ENCODE measurements at places on chromosomes 4 and X.

GRCh38 chr4:32684160-32684559 lies 1964.0 kb downstream of the PCDH7 start:
- DNase-seq: no peak

DNA sequence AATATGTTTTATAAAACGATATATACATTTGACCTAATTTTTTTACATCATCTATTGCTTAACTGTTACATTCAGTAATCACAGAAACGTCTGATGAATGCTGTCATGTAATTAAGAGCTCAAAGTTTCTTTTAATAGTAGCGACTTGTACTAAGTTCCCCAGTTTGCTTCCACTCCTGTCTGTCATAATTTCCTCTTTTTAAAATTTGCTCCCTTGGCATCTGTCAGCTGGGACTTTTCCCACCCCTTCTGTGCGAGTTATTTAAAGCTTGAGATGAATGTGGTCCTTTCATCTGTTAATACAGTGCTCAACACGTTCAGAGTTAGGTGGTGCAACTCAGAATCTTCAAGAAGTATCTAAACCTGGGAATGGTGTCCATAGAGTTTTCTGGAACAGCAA lies 1.2 kb downstream of the RAP1GDS1 start:
- no peak for DNase-seq

GRCh38 chr4:93199492-93199891 lies 629.1 kb upstream of the ATOH1 start:
- DNase-seq: no peak

- no peak for DNase-seq
Observed at GRCh38 chr4:119005928-119006460, 117.3 kb downstream of the SYNPO2 start.

DNA sequence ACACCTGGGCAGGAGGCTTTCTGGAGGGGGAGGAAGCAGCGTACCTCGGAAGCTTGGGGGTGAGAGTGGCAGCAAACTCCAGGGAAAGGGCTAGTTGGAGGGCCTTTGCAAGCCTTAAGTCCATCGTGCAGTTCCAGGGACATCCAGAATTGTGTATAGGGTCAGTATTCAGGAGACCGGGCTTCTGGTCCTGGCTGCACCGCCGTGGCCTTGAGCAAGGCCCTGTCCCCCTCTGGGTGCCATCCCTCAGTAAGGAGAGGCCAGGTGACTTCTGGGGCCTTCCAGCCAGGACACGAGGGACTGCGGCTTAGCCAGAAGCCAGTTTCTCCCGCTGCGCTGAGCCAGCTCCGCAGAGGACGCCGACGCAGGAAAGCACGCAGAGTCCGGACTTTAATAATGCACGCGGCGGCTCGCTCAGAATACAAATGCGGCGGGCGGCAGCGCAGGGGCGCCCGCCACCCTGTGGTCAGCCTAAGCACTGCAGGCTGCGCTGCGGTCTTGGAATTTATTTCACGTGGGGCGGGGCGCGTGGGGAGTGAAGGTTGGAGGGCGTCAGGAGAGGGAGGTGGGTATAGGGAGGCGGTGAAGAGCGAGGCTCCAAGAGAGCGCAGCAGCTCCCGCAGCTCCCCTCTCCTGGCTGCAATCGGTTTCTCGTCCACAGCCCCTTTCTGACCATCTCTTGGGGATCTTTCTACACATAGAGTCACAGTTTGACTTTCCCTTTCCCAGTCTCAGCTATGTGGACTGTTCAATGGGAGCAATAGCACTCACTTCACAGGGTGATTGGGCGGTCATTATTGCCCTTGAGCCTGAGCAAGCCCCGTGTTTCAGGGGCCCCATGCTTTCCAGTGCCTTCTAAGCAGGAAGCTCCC lies 94.1 kb upstream of the GPR50 start:
- peak; percentile 4 for DNase-seq

DNA sequence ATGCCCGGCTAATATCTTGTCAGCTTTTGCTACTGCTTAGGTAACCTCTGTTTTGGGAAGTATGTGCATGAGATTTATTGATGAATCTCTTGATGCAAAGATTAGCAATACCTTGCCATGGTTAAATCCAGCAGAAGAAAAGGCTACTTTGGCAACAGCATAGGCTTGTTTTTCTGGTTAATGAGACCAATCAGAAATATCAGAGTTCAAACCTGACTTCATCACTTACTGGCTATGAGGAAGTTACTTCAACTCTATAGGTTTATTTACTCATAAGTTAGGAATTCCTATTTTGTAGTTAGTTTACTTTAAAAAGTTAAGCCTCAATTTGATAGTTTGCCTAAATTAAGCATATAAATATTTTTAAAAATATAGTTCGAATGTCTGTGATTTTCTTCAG lies 93.1 kb downstream of the PDLIM5 start:
- DNase-seq: no peak

DNA sequence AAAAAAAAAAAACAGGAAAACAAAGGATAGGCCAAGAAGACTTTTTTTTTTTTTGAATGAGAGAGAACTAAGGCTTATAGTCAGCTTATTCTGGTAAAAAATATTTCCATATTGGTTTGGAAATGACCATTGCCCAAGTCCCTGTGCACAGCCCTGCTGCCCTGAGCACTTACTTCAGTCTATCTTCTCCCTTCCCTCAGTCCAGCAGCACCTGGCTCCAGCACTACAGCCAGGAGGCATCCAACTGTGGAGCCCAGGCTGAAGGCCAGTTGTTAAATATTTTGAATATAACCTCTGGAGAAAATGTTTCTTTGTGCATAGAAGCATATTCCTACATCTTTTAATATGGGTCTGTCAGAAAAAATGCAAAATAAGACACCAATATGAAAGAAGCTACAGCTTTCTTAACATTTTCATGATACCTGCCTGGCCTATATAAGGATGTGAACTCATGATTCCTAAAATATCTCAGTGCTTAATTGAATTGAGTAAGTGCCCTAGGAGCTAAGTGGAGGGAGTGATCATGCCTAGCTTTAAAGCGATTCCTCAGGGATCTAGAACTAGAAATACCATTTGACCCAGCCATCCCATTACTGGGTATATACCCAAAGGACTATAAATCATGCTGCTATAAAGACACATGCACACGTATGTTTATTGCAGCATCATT lies 14.4 kb downstream of the LRRC66 start:
- no peak for DNase-seq

All from T1000 (cell line).